ENCODE measurements at places on chromosomes 12 and 14.

DNA sequence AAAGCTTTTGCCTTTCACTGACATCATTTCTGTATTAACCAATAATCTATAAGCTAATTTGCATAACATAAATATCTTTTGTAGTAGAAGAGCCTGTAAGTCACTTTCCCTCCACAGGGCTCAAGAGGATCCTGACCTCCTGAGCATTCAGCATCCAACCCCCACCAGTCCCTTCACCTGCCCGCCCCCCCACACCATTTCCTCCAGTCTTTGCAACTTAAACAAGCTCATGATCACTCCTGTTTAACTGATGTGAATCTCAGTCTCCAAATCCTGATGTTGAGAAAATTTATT is 12.0 kb upstream of the CRY1 start:
- DNase-seq = no peak

DNA sequence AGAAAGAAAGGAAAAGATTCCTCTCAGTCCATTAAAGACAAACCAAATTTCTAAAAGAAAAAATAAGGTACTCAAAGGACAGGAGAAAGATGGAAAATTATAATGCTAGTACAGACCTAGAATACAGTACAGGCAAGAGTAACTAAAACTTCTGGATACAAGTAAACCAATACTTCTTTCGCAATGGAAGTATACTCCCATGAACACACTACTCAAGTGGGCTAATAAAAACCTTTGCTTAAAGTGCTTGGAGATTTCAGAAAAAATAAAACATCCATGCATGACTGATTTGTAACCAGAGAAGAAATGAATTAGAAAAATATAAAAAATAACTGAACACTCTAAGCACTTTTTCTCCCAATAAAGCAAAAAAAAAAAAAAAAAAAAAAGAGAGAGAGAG is 3.5 kb downstream of the ZBTB25 start:
- no peak for DNase-seq

DNA sequence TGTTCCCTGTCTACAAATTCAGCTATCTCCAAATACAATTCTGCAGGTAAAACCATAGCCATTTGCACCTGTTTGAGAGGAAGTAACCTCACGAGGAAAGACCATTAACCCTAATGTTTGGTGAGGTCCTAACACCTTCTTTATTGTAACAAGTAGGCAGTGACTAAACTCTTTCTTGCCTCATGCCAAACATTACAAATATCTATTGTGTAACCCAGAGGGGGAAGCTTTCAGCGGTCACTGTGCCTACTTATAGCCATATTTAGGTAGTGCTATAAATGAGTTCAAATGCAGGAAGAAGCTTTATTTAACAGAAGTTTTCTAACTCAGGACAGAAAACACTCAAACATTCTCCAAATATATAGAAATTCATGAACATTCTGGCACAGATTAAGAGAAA is 252.7 kb downstream of the LRFN5 start:
- no peak for DNase-seq

DNA sequence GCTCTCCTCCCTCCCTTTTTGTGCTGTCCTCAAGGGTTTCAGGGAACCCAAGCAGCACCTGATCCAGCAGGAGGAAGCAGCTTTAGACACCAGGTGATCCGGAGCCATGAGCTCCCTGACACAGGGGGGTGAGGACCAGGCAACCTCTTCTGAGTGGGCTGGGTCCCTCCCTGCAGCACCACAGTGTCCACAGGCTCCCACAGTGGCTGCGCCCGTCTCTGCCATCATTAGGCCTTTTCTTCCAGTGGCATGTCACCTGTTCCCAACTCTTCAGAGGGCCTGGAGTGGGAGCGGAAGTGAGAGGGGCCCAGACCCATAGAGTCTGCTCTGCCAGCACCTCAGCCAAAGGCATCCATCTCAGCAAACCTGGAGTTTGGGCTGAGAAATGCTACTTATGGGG is 421 bp upstream of the KRT76 start:
- no peak for DNase-seq

DNA sequence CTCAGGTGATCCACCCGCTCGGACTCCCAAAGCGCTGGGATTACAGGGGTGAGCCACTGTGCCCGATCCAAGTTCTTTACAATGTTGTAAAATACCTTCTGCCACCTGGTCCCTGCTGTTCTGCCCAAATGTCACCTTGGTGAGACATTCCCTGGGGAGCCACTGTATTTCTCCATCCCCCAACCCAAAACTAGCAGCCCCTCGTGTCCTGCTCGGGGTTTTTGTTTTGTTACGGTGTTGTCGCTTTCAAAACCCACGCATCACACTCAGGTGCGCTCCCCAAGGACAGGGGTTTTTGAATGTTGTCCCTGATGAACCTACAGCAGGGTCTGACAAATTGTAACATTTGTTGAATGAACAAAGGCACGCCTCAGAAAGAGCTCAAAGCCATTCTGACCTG is 37.4 kb downstream of the CAMKK2 start:
- DNase-seq = no peak

All from activated CD4-positive, alpha-beta T cell treated with anti-CD3 and anti-CD28 coated beads for 24 hours (primary cell).